ENCODE measurements at places on chromosomes 6 and 20.
A peak's percentile ranks its signal among the peaks of the same experiment; 100 is the strongest.

DNA sequence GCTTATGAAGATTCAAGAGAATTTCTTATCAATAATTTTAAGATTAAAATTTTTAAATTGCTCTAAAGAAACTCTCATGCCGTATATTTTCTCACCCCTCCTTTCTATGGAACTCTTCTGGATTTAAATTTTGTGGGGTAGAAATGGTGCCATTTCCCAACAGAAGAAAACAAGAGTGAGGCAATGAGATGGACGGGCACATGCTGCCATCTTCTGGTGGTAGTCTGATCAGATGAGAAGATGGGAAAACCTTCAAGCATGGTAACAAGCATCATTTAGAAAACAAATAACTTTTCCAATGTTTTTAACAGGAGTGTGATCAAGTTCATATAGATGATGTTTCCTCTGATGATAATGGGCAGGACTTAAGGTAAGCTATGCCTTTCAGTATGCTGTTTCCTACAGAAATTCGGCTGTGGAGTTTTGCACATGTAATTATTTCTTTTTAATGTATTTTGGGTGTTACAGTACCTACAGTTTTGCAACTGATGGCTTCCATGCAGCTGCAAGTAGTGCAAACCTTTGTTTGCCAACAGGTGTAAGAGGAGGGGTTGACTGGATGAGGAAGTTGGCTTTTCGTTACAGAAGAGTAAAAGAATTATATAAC is 271.4 kb downstream of the EYA4 start:
- DNase-seq: peak; percentile 3

DNA sequence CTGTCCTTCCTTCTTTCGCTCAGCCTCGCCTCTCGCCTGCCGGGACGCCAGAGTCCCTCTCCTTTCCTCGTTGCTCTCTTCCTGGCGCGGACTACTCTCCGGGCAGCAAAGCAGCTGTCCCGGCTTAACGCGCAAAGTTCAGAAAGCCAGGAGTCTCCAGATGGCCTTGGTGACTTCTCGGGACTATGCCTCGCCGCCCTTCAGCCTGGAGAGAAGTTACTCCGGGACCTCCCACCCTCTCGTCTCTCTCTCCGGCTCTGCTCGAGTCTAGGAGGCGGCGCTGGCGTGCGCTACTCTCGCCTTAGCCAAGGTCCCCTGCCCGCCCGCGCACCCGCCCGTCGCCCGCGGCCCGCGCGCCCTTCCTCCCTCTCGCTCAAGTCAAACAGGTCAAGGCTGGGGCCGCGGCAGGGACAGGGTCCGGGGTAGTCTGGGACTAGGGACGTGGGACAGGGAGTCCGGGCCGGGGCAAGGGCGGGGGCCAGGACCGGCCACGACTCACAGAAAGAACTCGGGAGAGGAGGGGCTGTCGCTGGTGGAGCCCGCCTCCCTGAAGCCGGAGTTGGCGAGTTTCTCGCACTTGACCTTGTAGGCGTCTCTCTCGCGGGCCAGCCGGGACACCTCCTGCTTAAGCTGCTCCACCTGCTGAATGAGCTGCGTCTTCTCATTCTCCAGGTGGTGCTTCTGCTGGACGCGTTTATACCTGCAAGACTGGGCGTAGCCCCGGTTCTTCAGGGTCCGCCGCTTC is 1.5 kb downstream of the MAFB start:
- no peak for DNase-seq

DNA sequence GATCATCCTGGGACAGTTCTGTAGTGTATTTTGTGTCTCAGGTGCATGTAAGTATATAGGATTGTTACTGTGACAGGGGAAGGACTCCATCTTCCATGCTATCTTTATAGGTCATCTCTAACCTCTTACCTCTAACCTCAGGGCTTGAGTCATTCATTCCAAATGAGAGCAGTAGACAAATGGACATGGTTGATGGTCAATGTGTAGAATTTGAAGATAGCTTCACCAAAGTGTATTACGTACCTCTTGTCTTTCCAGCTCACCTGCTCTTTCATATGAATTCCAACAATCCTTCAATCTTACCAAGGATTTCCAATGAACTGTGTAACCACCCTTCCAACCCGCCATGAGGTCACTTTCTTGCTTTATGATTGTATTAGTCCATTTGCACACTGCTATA is 8.7 kb upstream of the ADGRG6 start:
- no peak for DNase-seq

- DNase-seq: no peak
Measured at GRCh38 chr6:142944124-142945048, 590 bp downstream of the HIVEP2 start.

DNA sequence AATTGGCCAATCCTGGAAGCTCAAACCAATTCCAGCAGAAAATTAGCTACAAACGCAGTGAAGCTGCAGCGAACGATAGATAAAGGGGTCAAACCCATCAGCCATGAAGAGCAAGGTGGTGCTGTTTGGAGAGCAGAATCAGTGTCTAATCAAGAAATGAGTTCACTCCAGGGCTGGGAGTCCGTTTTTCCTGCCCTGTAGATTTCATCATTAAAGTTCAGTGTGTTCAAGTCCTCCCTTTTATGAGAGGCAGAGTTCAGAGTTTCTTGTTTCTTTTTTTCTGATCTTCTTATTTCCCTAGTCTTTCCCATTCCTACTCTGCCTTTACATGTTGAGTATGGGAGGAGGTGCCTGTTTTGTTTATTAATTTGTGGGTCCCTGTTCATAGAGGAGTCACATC is 30.4 kb downstream of the SLC17A1 start:
- DNase-seq: no peak

- DNase-seq: no peak
Measured at GRCh38 chr6:42049116-42049809, 1.1 kb upstream of the TAF8 start.

DNA sequence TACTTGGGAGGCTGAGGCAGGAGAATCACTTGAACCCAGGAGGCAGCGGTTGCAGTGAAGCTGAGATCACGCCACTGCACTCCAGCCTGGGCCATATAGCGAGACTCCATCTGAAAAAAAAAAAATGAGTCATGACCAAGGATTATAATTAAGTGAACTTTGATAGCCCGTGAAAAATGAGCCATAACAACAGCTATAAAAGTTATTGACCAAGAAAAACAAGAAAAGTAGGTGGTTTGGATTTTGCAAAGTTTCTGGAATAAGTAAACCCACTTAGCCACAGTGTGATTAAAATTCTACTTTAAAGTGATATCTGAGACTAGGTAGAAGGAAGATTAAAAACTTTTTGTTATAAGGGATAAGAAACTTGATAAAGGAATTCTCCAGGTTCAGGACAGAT is 25.9 kb upstream of the BCLAF1 start:
- no peak for DNase-seq

GRCh38 chr20:36098364-36098763 is 56.2 kb upstream of the EPB41L1 start:
- DNase-seq: no peak

- no peak for DNase-seq
Measured at GRCh38 chr6:156767603-156768467, 9.3 kb upstream of the ARID1B start.

GRCh38 chr6:3744901-3745470 is 6.5 kb downstream of the PXDC1 start:
- no peak for DNase-seq

DNA sequence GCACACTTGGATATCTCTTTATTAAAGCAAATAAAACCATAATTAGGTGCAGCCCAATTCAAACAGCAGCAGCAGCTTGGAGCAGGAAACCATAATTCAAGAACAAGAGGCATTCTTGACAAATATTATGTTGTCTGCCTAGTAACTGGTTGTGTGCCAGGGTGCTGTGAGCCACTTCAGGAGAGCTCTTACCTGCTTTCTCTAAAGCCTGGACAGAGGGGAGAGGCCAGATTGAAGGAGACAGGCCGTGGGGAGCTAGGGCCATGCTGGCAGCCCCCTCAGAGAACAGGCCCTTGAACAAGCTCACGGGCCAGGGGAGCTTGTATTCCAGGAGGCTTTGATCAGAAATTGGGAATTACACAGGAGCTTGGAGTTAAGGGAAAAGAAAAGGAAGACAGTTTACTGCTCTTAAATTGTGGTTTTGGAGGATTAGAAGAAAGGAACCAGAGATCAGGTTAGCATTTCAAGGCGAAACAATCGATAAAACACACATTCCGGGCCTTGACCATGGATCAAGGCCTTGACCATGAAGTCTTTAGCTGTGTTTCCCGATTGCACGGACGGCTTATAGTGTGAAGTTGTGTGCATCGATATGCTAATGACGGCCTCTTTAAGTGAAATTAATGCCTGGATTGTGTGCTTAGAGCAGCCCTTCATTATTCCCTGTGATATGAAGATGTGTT is 69.8 kb upstream of the NKX2-2 start:
- DNase-seq: peak; percentile 96

- no peak for DNase-seq
Measured at GRCh38 chr6:157825243-157825904, 2.3 kb downstream of the SNX9 start.

- DNase-seq: no peak
Measured at GRCh38 chr6:121434037-121434770, 1.2 kb upstream of the GJA1 start.

- DNase-seq: no peak
Measured at GRCh38 chr20:34861386-34862084, 11.1 kb downstream of the GGT7 start.

- no peak for DNase-seq
Measured at GRCh38 chr6:38495518-38495917, 144.2 kb downstream of the BTBD9 start.

DNA sequence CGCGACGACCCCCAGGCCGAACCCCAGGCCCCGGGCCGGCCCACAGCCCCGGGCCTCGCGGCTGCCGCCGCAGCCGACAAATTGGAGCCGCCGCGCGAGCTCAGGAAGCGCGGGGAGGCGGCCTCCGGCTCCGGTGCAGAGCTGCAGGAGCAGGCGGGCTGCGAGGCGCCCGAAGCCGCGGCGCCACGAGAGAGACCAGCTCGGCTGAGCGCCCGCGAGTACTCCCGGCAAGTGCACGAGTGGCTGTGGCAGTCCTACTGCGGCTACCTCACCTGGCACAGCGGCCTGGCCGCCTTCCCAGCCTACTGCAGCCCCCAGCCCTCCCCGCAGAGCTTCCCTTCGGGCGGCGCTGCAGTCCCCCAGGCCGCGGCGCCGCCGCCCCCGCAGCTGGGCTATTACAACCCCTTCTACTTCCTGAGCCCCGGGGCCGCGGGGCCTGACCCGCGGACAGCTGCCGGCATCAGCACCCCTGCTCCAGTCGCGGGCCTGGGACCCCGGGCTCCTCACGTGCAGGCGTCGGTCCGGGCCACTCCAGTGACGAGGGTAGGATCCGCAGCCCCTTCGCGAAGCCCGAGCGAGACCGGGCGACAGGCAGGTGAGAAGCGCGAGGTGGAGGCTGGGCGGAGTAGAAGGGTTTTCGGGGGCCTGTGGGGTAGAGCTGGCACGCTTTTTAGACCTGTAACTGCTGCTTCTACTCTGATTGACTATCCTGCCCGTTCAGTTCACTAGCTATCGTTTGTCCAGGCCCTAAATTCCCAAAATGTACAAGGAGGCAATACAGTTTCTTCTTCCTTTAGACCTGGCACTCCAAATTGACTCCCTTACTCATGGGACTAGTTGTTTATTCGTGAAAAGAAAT is 654 bp downstream of the FAM8A1 start:
- no peak for DNase-seq

GRCh38 chr6:55898342-55898741 is 23.0 kb upstream of the BMP5 start:
- DNase-seq: no peak

DNA sequence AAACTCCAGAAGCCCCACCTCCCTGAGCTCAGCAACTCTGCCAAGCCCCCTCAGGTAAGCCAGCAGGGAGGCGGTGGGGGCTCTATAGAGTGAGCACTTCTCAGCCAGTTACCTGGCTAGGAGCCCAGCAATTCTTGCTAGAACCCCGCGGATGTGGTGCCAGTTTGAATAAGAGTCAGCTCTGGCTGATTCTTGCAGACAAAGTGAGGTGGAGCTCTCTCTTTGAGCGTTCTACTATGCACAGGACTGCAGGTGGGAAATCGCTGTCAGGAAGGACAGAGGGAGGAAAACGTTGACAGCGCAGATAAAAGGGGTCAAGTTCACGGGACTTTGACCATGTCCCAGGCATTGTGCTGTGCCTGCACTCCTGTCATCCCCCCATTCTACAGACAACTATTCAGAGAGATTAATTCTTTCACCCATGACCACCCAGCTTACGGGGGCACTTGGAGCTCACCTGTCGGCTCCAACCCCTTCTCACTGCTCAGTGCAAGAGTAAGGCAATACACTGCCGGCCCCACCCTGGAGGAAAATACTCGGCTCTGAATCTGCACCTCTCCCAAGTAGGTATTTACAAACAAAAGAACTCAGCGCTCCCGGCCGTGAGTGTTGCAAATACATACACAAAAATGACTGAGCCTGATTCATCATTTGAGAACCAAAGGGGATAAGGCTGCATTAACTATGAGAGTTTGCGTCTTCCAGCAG is 92.9 kb downstream of the ANKRD60 start:
- no peak for DNase-seq

DNA sequence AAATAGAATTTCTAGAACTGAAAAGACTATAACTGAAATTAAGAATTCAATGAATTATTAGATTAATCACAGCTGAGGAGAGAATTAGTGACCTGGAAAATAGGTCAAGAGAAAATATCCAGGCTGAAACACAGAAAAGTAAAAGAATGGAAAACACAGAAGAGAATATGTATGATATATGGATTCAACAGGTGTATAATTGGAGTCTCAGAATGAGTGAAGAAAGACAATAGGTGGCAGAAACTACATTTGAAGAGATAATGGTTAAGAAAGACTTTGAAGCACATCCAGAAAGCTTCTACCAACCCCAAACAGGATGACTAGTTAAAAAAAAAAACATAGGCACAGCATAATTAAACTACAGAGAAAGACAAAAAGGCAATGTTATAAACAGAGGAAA is 196.2 kb upstream of the ASCC3 start:
- no peak for DNase-seq

DNA sequence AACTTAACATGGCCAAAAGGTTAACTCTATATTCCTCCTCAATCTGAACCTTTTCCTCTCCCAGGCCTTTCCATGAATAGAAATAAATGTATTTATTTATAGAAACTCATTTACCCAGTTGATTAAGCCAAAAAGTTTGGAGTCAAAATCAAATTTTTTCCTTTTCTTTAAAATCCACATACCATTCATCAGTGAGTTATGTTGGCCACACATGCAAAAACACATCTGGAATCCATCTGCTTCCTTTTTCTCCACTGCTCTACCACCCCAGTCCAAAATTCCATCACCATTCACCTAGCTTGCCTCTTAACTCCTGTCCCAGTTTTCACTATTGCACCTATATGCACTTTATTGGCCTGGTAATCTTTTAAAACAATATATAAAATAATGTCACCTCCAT is 62.4 kb upstream of the TMEM200A start:
- no peak for DNase-seq

- peak; percentile 23 for DNase-seq
Measured at GRCh38 chr6:52361945-52362442, at the start of gene PAQR8. PAQR8 (plus strand) TSS chr6:52362151; CDS start chr6:52403214, 41,063 bp downstream.

All from NCI-H1092 (cell line).